ENCODE measurements at places on chromosomes 1 and 21.

DNA sequence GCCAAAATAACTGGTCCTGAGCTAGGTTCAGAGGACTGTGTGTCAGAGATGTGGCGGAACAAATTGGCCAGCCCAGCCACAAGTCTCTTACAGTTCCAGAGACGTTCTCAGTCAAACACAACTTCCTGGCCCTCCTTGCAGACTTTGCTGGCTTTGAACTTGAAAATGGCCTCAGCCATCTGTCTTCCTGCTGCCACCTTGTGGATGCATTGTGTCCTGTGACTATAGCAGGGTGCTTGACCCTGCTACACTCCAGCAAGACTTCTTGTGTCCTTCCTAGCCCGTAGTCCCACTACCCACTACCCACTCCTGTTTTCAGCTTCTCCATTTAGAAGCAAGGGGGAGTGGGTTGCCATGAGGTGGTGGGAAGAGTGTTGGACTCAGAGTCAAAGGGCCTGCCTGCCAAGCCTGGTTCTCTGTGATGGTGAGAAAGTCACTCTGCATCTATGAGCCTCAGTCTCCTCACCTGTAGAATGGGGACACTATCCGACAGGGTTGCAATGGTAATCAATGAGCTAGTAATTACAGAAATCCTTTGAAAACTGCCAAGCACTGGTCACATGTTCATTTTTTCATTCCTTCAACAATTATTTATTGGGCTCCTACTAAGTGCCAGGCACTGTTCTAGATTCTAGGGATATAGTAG is 109.9 kb downstream of the IGSF21 start:
- DNase-seq = peak; percentile 3

- no peak for DNase-seq
Measured at GRCh38 chr1:175690915-175691314, 52.5 kb downstream of the TNR start.

- DNase-seq = no peak
Measured at GRCh38 chr1:43935711-43936427, 2.3 kb downstream of the ARTN start.

DNA sequence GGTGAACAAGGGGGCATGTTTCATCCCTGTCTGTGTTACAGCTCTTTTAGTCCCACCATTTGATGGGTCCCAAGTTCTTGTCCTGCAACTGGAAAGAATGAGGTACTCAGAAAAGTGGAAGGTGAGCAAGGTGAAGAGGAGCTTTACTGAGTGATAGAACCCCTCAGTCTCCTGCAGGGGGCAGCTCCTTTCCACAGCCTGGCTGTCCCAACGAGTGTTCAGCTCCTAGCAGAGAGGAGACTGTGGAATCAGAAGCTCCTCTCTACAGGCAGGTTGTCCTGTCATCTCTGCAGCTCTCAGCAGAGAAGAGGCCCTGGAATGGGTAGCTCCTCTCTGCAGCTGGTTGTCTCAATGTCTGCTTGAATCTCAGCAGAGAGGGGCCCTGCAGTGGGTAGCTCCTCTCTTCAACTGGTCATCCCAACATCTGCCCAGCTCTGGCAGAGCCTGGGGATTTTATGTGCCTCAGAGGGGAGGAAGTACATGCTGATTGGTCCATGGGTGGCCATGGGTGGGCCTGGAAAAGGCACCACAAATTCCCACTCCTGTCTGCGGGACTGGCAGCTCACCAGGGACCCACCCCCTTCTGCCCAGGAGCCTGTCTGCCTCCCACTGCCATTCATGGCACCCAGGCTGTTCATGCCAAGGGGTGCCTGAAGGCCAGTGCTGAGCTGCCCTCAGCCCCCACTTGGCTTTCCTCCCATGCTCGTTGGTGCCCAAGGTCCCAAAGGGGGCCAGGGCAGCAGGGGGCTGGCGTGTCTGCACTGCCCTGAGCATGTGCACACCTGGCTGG is 25.7 kb downstream of the LDLRAD1 start:
- no peak for DNase-seq

DNA sequence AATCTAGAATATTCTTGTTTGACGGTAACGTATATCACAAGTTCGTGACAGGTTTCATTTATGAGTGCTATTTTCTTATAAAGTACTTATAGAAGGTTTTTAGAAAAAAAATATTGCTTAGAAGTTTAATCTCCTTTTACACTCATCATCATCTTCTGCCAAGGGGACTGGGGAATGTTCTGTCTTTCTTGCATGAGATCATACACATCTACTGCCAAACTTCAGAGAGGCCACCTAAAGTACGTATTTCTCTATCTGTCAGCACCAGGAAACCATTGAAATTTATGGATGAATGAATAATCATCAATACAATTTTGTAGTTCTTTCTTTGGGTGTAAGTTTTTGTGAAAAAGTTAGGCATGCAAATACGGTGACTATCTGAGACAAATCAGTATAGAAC is 245.8 kb downstream of the SPATA17 start:
- DNase-seq = no peak
